Activated CD4-positive, alpha-beta T cell treated with anti-CD3 and anti-CD28 coated beads for 1 hour (primary cell): ENCODE measurements at places on chromosomes 7 and 10.

- no peak for DNase-seq
These were observed 280.5 kb downstream of the CNTNAP2 start for GRCh38 chr7:146397141-146397540.

- DNase-seq, result no peak
These were observed 47.7 kb downstream of the NPVF start for GRCh38 chr7:25180592-25180923.

DNA sequence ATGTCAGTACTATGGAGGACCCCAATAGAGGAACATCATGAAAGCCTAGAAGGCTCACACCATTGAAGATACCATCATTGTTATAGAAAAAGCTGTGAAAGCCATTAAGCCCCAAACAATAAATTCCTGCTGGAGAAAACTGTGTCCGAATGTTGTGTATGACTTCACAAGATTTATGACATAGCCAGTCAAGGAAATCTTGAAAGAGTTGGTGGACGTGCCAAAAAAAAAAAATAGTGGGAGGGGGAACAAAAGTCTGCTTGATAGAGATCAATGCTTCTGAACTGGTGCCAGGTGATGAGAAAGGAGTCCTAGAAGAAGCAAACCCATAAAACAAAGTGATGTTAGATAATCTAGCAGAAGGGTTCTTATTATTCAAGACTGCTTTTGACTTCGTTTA lies 41.2 kb downstream of the RALA start:
- no peak for DNase-seq

DNA sequence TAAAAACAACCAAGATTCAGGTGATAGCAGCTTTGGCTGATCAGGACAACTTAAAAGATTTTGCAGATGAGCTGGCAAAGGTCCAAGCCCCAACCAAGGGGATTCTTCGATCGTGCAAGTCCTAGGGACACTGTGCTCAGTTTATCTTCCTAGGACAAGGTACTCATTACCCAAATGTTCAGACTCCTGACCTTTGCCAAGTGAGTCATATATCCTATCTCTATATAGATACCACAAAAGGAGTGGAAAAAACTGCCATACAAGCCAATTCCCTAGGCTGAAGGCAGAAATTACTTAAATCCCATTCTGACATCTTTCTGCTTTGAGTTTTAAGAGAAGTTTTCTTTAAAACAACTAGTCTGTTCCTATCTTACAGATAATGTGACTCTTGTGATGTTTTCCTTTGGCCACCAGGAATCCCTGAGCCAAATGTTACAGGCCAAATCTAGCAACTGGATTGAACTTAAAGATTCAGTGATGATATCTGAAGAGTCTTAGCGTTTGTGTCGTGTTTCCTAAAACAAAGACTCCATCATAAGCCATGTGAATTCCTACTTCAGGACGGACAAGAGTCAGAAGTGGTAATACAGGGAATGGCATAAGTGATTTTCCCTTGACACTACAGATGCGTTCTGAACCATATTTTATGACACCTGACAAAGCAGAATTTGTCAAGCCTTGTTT lies 142.6 kb upstream of the ASAH2 start:
- no peak for DNase-seq

GRCh38 chr7:105497016-105497415 lies 25.1 kb downstream of the PUS7 start:
- DNase-seq, result no peak

DNA sequence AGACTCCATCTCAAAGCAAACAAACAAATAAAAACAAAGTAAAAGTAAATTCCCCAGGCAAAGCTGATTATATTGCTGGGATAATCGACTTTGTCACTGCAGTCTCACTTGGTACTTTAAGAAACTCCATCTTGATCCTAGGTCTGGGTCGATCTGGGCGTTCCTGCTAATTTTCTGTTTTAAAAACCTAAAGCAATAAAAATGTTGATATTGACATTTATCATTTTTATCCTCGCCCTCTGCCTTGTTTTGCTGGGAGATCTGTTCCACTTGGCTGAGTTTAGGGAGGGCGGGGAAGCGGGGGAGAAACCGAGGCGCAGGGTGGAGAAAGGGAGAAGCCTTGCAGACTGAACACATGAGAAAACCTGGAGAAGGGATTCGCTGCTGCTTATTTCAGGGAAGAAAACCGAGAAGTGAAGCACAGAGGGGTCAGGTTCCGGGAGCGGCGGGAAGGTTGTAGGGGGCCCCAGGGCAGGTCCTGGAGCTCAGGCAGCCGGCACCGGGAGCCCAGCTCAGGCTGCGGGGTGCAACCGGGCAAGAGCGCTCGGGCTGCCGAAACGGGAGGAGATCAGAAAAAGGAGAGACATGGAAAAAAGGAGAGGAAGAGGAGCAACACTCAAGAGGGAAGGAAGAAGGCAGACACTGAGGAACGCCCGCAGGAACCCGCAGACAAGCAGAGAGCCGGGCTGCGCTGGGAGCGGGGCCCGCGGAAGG lies 27.3 kb upstream of the KMT2C start:
- DNase-seq, result no peak

DNA sequence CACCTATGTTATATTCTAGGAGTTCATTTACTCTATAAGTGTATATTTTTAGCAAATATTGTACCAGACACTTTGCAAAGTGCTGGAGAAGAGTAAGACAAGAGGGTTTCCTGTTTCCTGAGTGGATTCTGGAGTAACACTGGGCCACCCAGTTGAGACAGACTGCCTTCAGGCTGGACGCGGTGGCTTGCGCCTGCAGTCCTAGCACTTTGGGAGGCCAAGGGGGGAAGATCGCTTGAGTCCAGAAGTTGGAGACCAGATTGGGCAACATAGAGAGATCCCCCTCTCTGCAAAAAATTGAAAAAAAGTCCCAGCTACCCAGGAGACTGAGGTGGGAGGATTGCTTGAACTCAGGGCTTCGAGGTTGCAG lies 772 bp upstream of the ZSCAN25 start:
- DNase-seq, result no peak

DNA sequence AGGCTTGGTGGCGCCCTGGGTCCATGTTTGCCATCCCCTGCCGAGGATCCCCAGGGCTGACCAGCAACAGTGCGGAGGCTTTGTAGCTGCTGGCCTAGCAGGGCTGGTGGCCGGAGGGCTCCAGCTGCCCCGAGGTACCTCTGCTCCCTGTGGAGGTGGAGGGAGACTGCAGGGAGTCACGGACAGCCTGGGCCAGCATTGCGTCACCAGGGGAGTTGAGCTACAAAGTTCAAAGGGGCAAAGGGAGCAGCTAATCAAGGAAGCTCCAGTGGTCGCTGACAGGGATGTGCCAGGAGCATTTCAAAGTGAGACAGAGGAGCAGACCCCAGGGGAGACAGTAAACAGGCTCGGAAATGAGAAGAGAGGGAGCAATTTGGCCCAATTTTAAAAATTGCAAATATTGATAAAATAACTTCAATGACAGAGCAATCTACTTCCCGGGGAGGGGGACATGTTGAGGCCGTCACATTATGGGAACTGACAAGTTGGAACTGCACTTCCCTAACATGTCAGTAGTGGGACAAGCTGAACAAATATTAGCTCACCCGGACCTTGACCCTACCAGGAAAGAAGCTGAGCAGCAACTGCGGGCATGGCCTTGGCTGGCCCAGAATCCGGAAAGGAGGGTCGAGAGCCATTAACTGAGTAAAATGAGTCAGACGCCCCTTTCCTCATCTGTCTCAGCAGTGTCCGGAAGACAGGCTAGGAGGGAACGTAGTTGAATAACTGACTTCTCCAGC lies 39.4 kb downstream of the BTBD16 start:
- DNase-seq, result no peak

DNA sequence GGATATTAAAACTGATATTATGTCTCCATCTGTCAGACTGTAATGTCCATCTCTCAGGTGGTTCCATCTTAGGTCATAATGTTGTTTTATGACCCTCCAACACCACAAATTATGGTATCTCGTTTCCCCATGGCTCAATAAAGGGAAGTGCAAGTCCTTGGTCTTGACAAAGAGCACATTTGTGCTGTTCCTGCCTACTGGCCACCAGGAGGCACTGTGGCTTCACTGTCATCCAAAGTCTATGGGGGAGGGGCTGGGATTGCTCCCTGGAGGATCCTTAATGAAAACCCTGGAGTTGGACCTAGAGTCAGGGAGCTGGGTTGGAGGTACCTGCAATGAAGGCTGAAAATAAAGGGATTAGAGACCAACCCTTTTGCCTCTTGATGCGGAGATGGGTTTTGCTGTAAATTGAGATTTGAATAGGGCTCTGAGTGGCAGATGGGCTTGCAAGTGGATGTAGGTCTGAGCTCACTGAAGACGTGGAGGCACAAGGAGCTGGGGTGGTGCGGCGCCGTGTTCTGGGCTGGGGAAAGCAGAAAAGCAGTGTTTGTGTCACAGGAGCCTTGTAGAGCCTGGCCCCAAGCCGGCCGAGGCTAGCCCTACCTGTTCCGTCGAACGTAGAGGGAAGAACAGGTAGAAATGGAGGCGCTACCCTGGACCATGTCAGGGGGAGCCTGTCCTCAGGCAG lies 180.5 kb upstream of the PRSS58 start:
- DNase-seq, result no peak

GRCh38 chr7:46772776-46773175 lies 809.1 kb downstream of the TNS3 start:
- DNase-seq, result no peak

DNA sequence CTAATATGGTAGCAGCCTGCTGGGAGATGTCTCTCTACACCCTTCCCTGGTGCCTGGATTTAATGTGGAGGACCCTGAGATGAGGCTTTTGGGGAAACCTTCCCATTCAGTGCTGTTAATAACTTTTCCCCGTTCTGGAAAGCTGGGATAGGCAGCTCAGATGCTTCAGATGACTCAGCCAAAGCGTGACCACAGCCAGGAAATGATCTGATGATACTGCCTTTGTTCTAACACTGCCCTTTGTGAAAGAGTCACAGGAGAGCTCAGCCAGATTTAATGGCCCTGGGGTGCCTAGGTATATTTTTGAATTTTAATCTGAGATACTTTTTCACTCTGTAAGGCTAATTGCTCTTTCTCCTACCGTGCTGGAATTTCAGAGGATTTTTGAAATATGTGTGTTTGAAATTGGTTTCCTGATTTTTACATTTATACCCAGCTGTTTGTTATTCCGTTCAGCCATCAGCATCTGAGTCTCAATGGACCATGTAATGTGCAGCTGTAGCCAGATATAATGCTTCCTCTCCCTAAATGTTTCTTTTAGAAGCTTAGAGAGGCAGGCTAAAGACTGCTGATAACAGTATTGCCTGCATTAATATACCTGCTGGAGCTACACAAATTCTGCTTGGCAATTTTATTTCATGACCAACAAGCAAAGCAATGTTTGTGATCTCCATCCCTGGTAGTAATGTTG lies 17.8 kb downstream of the CELF2 start:
- no peak for DNase-seq

GRCh38 chr10:128187788-128188185 lies 61.6 kb upstream of the MKI67 start:
- DNase-seq, result no peak

GRCh38 chr10:86313621-86314041 lies 53.0 kb downstream of the GRID1 start:
- DNase-seq, result no peak

GRCh38 chr10:76309070-76309469 lies 877.6 kb downstream of the LRMDA start:
- DNase-seq, result no peak

GRCh38 chr10:74190494-74190893 lies 39.5 kb downstream of the ADK start:
- no peak for DNase-seq

GRCh38 chr10:45091968-45092367 lies 91.2 kb downstream of the ZNF22 start:
- no peak for DNase-seq

DNA sequence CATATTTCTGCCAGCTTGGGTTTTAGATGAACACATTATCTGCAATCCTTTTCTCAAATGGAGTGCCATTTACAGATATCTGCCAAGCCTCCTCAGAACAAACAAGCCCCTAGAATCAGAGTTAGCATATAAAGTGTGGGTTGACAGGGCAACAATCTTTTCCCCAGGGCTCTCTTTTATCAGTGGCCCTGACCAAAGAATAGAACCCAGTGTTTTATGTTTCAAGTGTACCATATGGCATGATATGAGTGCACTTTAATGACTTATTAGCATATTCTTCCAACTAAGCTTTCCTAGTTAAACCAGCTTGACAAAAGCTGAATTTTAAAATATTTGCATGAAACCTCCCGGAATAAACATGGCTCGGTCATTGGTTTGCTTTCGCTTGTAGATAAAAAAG lies 57.3 kb downstream of the EVX1 start:
- DNase-seq, result no peak

GRCh38 chr10:75103881-75104686 lies 7.4 kb upstream of the SAMD8 start:
- DNase-seq, result no peak

DNA sequence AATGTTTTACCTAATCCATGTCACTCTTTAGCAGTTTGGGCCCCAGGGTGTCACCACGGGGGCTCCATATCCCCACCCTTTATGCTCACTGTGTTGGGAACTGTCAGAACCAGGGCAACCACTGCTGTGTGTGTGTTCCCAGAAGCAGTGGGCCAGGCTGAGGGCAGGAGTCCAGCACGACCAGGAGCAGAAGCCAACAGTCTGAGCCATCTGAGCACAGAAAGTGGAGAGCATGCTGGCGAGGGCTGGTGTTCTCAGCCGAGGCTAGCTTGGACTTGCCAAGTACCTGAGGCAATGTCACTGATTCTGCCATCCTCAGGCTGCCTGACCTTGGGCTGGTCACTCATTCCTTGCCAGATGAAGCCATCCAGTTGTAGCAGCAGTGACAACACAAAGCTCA lies 285.0 kb downstream of the BMPER start:
- DNase-seq, result no peak
